ENCODE measurements at places on chromosomes 13 and 19.

DNA sequence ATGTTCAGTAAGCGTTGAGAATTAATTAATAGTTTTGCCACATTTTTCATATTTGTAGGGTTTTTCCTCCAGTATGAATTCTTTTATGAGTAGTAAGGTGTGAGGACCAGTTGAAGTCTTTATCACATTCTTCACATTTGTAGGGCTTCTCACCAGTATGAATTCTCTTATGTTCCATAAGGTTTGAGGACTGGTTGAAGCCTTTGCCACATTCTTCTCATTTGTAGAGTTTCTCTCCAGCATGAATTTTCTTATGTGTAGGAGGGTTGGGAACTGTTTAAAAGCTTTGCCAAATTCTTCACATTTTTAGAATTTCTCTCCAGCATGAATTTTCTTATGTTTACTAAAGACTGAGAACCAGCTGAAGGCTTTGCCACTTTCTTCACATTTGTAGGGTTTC lies 40.3 kb downstream of the ZNF208 start:
- DNase-seq, result no peak

DNA sequence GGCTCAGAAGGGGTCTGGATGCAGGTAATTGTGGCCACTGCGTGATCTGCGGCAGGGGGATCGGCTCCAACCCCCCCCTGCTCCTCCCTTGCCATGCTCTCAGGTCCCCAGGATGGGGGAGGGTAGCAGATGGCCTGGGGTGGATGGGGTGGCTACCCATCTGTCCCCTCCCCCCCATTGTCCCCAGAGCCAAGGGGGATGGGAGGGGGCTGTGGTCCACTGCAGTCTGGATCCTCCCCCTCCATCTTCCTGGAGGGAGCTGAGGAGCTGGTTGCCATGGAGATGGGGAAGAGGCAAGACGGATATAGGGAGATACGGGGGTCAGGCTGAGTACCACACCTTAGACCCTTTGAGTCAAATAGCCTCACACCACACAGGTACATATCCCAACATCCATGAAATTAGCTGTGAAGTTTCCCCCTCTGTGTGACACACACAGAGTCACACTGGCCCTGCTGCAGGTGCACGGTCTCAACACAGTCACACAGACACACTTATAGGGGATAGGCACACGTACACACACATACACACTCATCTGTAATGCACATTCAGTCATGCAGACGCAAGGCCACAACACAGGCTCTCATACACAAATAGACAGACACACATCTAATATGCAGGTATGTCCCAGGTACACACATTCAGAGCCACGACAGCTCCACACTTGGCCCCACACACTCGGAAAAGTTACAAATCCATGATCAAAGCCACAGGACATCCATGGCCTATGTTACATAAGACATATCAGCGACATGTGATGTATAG lies 1.8 kb upstream of the NOVA2 start:
- DNase-seq, result no peak

DNA sequence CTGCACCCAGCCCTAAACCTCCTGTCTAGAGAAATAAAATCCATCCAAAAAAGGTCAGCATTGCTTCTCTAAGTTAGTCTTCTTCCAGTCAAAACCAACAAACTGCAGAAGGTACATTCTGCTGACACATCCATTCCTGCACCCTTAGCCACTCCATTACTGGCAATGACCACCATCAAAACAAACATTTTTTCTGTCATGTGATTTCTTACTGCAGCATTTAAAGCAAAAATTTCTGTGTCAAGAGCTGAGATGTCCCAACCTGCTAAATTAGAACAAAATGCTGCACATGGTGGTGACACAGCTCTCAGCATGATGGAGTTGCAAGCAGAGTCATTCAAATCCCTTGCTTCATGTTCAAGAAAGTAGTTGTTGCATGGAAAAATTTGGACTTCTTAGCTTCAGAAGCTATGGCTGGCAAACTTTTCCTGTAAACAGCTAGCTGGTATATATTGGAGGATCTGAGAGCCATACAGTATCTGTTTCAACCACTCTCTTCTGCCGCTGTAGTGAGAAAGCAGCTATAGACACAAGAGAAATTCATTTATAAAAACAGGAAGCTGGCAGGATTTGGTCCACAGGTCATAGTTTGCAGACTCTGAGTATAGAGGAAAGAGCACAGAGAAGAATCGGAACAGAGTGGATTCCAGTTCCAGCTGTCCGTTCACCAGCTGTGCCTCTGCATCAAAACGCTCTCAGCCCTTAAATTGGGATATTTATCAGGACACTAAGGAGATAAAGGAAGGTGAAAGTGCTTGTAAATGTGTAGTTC lies 17.4 kb downstream of the RUBCNL start:
- no peak for DNase-seq

DNA sequence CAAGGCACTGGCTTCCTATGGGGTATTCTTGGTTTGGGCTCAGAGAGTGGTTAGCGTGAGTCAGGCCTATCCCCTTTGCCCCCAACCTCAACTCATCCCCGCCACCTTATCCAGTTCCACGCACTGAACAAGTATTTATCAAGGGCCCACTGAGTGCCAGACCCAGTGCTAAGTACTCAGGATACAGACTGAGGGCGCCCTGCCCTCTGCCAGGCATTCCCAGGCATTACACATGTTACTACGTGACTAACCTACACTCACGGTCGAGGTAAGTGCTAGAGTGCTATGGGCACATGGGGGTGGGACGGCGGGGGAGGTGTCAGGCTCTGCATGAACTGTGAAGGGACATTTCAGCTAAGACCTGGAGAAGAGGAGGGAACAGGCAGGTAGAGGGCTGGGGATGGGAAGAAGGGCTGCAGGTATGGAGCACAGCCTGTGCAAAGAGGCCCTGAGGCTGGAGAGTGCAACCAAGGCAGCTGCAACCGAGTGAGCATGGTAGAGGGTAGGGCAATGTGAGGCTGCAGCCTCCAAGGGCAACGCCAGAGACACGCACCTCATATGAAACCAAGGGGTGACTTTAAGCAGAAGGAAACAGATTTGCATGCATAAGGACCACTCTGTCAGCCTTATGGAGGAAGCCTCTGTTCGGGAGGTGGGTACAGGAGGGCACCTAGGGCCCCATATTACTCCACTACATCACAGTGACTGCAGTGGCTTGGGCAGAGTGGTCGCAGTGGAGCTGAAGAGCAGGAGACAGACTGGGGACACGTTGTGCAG lies 22.5 kb downstream of the DHRS12 start:
- no peak for DNase-seq

DNA sequence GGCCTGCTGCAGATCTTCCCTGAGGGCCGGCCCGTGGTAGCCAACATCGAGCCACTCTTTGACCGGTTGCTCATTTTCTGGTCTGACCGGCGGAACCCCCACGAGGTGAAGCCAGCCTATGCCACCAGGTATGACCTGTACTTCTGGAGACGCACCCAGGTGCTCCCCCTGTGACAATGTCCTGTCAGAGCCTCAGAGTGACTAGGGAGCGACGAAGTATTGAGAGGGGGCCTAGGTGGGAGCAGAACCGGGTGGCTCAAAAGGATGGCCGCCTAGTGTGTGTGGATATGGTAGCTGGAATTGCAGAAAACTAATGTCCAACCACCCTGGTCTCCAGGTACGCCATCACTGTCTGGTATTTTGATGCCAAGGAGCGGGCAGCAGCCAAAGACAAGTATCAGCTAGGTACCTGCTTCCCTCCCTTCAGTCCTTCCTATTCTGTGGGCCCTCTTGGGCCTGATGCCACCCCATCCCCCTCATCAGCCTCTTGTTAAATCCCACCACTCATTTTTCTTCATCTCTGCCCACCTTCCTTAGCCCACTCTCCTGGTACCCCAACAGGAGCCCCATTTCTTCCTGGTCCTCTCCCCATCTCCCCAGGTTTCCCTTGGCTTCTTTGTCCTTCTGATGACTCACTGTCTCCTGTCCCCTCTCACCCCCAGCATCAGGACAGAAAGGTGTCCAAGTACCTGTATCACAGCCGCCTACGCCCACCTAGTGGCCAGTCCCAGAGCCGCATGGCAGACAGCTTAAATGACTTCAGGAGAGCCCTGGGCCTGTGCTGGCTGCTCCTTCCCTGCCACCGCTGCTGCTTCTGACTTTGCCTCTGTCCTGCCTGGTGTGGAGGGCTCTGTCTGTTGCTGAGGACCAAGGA lies 8.4 kb downstream of the EGLN2 start:
- DNase-seq, result no peak

DNA sequence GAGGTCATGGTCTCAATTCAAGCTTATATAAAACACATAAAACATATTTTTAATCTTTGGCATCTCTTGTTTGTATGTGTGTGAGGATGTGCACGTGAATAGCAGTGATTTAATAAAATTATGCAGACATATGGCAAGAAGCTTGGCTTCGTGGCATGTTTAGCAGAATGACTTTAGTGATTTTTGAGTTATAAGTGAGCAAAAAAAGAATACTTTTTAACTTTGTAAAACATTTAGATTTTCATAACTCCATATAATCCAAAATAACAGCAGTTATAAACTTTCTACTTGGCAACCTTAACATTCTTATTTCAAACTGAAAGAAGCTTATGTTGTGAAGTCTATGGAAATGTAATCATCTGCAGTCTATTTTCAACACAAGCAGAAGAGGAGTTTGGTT lies 120.6 kb downstream of the SLITRK1 start:
- no peak for DNase-seq

DNA sequence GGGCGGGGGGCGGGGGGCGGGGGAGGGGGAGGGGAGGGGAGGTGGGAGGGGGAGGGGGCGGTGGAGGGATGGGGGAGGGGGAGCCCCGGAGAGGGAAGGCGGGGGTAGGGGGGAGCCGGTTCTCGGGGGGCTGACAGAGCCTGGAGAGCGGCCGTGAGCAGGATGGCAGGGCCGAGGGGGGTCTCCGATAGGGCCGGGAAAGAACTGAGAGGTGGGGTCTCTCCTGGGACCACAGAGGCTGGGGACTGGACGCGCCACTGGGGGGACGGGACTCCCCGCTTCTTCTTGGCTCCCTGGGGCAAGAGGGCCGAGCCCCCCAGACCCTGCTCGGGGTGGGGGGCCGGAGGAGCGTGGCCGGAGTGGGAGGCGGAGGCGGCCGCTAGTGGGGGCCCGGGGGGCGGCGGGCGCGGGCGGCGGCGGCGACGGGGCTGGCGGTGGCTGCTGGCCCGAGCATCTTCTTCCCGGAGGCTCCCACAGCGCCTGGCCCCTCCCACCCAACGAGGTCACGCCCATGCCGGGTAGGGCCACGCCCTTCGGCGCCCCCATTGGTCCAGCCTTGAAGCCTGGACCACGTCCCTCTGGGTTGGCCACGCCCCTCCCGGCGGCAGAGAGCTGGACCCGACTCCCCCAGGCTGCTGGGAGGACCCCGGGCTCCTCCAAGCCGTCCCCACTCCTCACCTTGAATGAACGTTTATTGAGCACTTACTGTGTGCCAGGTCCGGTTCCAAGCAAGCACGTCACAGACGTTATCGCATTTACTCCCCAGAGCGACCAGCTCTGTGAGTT lies at the start of gene NOVA2:
Gene NOVA2, minus strand, starts transcription at position 313 of the 786 bp plus-strand sequence. CDS start 514 bp downstream, outside the sequence.
- DNase-seq, result no peak

- DNase-seq, result no peak
Measured at GRCh38 chr13:49217962-49218492, 2.1 kb upstream of the MLNR start.

GRCh38 chr13:24218977-24219376 lies 58.5 kb downstream of the SPATA13 start:
- no peak for DNase-seq

DNA sequence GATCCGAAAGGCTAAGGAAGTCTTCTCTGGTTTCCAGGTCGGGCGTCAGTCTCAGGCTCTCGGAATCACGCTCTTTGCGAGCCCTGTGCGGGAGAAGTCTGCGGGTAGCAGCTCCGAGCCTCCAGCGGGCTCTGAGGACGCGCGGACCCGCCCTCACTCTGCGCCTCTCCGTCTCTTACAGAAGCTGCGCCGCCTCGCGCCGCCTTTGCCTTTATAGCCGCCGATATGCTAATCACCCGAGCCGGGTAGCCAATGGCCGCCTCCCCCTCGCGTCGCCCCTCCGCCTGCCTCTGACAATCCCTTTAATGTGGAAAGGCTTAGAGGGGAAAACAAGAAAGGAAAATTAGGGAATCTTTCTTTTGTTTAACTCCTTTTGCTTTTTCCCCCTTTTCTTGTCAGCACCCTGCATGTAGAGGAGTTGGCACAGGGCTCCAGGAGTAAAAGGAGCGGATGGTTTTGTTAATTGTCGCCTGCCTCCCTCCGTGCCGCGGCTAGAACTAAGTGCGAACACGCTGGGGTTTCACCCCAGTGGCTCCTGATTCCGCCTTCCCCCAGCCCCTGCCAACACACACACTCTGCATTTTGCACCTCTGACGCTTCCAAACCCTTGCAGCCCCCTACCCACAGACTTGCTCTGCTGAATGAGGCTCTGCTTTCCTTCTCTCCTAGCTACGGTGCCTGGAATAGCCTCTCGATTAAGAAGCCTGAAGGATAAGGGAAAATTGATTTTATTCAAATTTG lies at the start of gene PCDH8:
Gene PCDH8, minus strand, starts transcription at position 186 of the 741 bp plus-strand sequence. CDS start 204 bp downstream, outside the sequence.
- DNase-seq, result no peak
